ENCODE measurements at places on chromosomes 6 and 20.

DNA sequence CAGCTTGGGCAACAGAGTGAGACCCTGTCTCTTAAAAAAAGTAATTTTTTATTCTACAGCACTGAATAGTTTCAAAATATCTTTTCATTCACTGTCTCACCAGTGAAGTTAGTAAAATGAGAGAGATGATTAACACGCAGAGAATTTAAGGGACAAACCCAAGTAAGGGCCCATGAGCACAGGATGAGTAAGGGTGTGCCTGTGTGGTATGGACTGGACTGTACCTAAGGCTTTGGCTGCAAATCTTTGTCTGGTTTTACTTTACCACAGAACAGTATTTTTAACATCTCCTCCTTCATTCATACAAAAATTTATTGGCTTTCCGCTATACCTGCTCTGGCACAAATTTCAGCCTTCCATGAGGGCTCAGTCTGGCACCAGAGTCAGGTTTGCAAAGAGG lies 433.3 kb downstream of the UTRN start:
- DNase-seq: no peak

- DNase-seq: no peak
Measured at GRCh38 chr6:14472255-14472985, 354.8 kb downstream of the CD83 start.

- no peak for DNase-seq
Measured at GRCh38 chr20:59731376-59731775, 127.0 kb downstream of the PHACTR3 start.

DNA sequence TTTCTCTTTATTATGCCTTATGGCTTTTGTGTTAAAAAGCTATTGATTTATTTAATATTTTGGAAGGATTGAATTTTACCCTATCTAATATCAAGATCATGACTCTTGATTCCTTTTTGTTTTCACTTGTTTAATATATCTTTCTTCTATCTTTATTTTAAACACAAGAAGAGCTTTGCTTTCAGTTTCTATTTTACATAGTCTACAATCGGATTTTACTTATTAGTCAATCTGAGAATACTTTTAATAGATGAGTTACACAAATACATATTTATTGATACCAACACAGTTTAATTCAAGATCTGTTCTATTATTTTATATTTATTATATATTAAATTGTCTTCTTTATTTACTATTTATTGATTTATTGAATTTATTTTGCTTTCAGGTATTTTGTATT lies 218.8 kb downstream of the ESR1 start:
- DNase-seq: no peak

DNA sequence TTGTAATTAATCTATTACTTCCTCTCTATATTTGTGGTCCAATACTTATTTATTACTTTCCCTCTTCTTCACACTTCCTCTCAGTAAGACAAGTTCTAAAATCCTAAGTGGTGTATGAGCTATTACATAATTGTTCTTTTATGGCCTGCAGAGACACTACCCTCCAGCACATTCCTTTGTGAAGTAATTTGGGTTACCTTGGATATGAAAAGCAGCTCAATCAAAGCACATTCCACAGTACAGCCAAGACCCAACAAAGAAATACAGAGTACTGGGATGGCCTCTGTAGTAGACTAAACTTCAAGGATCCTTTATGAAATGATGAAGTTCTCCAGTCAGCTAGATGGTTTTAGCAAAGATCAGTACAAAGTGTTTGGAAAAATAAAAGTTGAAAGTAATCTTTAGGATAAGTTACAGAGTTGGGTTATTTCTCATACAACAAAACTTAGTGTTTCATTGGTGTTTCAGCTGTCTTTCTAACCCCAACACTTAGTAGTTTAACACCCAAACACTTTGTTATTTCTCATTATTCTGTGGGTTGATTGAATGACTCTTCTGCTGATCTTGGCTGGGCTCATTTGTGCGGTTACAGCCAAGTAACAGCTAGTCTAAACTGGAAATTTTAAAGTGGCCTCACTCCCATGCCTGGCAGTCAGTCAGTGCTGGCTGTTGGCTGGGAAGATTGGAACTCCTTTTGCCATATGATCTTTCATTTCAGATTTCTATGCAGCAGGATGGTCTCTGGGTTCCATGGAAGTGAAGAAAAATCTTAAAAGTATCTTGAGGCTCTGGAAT lies 161.5 kb upstream of the POU3F2 start:
- no peak for DNase-seq

- peak; percentile 18 for DNase-seq
Measured at GRCh38 chr6:111057074-111057752, 30.1 kb upstream of the SLC16A10 start.

- no peak for DNase-seq
Measured at GRCh38 chr20:10802236-10802635, 128.4 kb upstream of the JAG1 start.

GRCh38 chr6:4135665-4136353 lies 434 bp upstream of the ECI2 start:
- peak; percentile 80 for DNase-seq

DNA sequence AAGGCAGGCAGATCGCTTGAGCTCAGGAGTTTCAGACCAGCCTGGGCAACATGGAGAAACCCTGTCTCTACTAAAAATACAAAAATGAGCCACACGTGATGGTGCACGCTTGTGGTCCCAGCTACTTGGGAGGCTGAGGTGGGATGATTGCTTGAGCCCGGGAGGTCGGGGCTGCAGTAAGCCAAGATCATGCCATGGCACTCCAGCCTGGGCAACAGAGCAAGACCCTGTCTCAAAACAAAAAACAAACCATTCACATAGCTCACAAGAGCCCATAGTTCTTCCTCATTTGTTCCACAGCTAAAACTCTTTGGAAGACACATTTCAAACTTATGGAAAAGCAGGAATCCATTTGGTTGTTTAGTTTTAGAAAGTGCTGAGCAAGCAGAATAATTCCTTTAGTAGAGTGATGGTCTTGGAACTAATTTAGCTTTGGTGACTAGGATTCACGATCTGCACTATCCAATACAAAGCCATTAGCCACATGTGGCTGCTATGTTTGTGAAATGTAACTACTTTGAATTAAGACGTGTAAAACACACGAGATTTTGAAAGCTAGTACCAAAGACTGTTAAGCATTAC lies 4.1 kb downstream of the ZNFX1 start:
- DNase-seq: no peak

- DNase-seq: no peak
Measured at GRCh38 chr6:1625794-1626435, 16.2 kb downstream of the FOXC1 start.

DNA sequence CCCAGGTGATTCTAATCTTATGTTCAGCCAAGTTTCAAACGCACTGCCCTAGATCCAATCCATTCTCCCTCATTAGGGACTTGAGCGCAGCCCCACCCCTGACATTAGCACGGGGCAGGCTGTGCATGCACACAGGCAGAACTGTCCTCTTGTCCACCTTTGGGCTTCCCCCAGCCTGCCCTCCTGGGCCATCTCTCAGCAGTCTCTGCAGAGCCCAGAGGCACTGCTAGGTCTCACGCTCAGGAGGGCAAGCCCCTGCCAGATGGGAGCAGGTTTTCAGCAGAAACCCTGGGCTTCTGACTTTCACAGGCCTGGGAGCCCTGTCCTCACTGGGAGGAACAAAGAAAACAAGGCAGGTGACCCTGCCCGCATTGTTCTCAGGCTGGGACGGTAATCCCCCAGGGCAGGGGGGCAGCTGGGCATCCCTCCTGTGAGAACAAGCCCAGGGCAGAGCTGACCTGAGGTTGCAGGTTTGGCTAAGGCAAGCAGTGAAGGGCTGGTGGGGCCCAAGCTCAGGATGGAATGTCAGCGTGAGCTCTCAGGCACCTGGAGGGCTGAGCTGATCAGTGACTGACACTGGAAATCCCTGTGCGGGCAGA lies 24.5 kb downstream of the KCNK5 start:
- DNase-seq: no peak

GRCh38 chr6:15254070-15254975 lies 8.5 kb downstream of the JARID2 start:
- DNase-seq: no peak

DNA sequence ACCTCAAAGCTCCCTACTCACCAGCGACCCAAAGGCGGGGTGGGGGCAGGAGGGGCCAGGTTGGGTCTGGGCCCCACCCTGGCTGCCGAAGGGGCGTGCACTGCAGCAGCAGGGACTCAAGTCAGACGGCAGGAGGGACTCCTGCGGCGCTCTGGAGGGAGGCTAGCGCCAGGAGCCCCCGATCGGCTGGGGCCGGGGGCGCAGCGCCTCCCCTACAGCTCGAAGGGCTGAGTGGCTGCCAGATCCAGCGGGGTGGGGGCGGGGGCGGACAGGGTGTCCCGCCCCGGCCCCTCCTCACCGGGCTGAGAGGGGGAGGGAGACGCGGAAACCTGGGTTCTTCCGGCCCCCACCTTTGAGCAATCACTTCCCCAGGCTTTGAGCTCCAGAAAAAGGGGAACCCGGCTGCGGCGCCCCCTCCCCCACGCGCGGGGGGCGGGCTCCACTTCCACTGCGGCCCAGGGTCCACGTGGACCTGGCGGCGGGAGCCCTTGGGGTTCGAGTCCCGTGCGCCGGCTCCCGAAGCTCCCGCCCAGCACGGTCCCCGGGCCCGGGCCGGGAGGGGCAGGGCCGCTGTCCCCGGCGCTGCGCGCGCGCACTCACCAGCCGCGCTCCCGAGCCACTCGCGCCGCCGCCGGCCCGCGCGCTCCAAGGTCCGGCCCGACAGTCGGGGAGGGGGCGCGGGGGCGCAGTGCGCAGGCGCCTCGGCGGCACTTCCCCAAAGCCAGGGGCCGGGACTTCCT lies at the start of gene RGS19:
Gene RGS19 (minus strand): TSS at position 246 of the 740 bp plus-strand sequence. CDS start 2,632 bp downstream, outside the sequence.
- no peak for DNase-seq

- peak; percentile 7 for DNase-seq
Measured at GRCh38 chr6:81228912-81229555, 523.4 kb downstream of the TENT5A start.

DNA sequence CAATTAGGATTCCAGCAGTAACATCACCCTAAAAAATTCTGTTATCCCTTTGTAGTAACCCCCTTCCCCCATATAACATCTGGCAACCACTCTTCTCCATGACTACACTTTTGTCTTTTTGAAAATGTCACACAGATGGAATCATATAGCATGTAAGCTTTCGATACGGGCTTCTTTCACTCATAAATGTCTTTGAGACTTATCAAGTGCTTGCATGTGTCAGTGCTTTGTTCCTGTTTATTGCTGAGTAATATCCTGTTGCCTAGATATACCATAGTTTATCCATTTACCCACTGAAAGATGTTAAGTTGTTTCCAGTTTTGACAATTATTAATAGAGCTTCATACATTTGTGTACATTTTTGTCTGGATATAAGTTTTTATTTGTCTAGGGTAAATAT lies 10.4 kb upstream of the SNPH start:
- no peak for DNase-seq

GRCh38 chr6:3326981-3327380 lies 68.2 kb downstream of the PSMG4 start:
- no peak for DNase-seq

DNA sequence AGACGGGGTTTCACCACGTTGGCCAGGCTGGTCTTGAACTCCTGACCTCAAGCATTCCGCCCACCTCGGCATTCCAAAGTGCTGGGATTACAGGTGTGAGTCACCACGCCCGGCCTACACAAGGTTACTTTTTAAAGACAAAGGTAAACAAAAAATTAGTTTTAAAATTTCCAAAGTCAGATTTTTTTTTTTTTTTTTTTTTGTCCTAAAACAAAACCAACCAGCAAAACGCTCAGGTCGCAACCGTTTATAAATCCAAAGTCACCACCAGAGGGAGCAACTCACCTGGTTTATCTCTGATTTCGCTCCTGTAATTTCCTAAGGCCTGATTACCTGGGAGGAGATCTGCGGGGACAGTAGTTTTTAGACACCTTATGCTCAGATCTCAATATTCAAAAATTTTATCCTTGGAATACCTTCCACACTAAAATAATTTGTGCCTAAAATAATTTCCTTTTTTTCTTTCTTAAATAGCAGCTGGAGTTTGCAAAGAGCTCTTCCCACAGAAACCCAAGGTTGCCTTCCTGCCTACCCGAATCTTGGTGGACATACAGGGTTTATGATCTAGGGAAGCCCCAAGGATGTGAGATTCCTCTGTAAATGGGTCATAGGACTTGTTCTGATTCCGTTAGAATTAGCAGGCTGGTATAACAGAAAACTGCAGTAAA lies 19.8 kb upstream of the TREM1 start:
- no peak for DNase-seq

DNA sequence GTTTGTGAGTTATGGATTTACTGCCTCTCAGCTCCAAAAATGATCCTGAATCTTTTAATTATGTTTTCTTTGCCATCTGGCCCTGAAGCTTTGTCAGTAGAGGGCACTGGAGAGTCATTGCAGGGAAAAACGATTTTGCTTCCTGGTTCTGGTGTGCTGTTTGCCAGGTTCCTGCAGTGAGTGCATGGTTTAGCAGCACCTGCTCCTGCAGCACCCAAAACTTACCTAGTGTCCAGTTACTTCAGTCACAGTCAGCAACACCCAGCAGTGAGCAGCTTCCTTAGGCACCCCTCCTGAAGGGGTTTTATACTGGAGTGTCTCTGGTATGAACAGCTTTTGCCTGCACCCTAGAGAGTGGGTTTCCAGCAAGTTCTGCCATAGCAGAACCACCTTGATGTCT lies 6.0 kb upstream of the TRIM26 start:
- peak; percentile 33 for DNase-seq

GRCh38 chr6:63675138-63675537 lies 39.5 kb downstream of the PHF3 start:
- DNase-seq: no peak

GRCh38 chr6:20260360-20260759 lies 48.1 kb upstream of the MBOAT1 start:
- no peak for DNase-seq

DNA sequence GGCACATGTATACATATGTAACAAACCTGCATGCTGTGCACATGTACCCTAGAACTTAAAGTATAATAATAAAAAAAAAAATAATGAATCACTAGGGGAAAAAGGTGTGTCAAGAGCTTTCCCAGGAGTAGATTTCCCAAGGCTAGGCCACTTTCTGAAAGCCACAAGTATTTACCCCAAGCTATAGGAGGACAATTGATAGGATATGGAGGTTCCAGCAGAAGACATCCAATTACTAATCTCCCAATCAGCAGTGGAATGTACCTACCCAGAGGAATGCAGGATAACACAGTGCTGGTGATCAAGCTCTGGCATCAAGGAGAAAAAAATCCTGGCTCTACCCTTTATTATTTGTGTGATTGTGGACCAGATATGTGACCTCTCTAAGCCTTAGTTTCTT lies 562.7 kb downstream of the RFPL4B start:
- no peak for DNase-seq

GRCh38 chr20:32539026-32539816 lies 45.9 kb downstream of the NOL4L start:
- no peak for DNase-seq

- DNase-seq: no peak
Measured at GRCh38 chr20:23061734-23062561, 12.5 kb upstream of the THBD start.

- no peak for DNase-seq
Measured at GRCh38 chr20:24598996-24599395, 129.6 kb downstream of the SYNDIG1 start.
